ENCODE measurements at places on chromosomes 6 and 20.

GRCh38 chr20:52311209-52311794 lies 119.7 kb upstream of the ZFP64 start:
- DNase-seq = no peak

DNA sequence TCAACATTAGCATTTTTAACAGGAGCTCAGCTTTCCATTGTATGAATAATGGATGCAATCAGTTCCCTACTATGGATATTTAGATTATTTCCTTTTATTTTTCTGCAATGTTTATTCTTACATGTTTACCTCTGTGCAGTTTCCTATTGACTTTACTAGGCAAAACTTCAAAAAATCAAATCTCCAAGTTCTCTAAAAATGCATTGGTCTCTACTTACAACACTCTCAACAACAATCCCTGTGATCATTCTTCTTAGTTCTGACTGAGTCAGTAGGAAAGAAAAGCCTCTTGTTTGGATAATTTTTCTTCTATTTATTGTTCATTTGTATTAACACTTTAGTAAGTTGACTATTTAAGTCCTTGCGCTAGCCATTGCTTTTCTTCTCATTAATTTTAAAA lies 126.1 kb downstream of the KIF13A start:
- no peak for DNase-seq

GRCh38 chr20:53813636-53814035 lies 220.0 kb upstream of the ZNF217 start:
- no peak for DNase-seq

DNA sequence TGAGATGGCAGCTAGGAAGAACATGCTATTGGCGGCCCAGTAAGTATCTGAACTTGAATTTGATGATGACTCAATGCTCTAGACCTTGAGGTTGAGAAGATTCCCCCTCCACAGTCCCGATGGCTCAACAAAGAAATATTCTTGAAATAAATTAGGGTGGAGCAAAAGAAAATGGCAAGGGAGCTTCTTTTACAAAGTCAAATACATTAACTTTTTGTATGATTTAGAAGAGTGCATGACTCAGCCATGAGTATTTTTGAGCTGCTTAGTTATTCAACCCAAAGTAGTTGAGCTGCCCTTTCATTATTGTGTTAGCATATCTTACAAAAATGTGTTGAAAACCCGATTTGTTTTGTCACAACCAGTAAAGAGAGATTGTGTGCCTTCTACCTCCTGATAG lies 7.6 kb downstream of the TFAP2C start:
- DNase-seq = no peak

- DNase-seq = no peak
These were observed 911 bp downstream of the CDK19 start for GRCh38 chr6:110814102-110815014.

GRCh38 chr20:13384132-13384531 lies 163.1 kb downstream of the ISM1 start:
- DNase-seq = no peak

- no peak for DNase-seq
These were observed 130.9 kb upstream of the DEFB112 start for GRCh38 chr6:50180646-50181045.

Data from right atrium auricular region (tissue), 2 donors.